ENCODE measurements at places on chromosomes 11 and 22.

DNA sequence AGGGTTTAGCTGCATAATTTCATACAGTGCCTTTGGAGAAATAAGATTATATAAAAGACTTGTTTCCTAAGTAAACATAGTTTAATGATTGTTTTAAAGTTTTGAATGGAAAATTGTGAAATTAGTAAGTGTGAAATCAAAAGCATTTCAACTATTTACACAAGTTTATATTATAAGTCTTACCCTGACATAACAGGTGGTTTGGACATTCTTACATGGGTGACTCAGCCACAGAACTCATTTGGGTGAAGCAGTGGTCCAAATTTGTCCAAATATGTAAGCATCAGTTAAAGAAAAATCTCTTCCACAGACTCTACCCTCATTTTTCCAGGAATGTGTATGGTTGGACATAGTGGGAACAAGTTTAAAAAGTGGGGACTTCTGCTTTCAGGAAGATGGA lies 68.0 kb downstream of the USP47 start:
- DNase-seq: no peak

GRCh38 chr22:39699631-39700360 lies 129.2 kb downstream of the CACNA1I start:
- DNase-seq: no peak

- no peak for DNase-seq
Measured at GRCh38 chr22:22928666-22929380, 41.2 kb downstream of the IGLL5 start.

DNA sequence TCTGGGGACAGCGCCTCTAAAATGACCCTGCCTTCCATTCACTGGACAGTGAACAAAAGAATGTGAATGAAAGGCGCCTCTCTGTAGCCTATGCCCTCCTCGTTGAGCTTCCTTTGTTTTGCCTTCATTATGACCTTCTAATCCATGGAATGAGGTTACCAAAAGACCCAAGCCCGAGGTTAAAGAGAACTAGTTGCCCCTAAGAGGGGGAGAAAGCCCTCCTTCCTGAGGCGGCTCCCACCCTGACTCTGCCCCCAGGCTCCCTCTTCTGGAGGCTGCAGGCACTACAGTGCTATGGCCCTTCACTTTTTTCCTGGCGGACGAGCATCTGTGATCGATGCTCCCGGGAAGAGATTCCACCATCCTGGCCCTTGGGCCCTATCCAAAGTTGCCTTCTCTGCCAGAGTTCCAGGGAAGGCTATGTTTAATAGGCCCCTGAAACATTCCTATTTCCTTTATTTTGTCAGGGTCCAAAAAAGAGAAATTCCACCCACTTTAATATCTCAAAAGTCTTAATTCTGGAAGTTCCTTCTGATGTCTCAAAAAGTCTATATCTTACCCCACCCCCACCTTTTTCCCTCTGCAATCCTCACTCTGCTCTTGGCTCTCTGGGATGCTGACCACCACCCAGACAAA lies 147.3 kb downstream of the FEZ1 start:
- peak; percentile 32 for DNase-seq

GRCh38 chr11:71425409-71425808 lies 22.8 kb downstream of the DHCR7 start:
- DNase-seq: no peak

DNA sequence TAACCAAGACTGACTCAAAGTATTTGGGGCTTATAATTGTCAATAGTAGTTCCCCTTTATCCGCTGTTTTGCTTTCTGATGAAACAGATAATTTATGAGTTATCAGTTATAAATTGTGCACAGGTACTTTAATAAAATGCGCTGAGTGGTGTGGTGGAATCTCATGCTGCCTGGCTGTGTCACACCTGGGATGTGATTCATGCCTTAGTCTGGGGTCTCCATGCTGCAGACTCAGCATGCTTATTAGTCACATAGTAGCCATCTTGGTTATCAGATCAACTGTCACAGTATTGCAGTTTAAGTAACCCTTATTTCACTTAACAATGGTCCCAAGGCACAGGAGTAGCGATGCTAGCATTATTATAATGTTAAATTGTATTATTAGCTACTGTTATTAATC lies 995.2 kb downstream of the NTM start:
- no peak for DNase-seq

DNA sequence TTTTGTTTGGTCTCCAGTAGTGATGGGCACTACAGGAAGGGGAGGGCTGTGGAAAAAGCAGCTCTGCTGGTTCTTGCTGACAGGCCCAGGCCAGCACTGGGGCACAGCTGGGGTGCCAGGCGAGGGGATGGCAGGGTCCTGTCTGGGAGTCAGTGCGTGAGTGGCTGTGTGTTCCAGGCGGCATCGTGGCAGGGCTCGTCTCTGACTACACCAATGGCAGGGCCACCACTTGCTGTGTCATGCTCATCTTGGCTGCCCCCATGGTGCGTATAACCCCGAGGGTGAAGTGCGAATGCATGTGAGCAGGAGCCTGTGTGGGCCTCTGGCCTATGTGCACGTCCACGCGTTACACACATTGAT lies 20.9 kb downstream of the SLC37A2 start:
- no peak for DNase-seq

DNA sequence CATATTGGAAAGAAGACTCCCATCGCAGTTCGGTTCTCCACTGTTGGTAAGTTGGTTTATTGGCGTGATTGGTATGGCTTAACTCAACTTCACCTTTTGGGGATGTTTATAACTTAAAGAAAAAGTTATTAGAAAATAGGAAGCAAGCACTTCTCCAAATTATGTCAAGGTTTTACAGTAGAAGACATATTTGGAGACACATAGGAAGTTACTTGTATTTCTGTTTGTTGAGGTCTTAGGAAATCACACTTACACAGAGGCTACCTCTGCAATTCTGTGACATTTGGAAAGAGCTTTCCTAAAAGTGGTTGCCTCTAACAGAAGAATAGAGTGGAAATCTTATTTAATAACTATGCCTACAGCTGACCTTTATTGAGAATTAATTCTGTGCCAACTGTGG lies 12.3 kb downstream of the CAT start:
- no peak for DNase-seq

- no peak for DNase-seq
Measured at GRCh38 chr11:7167976-7168740, 79.4 kb downstream of the RBMXL2 start.

DNA sequence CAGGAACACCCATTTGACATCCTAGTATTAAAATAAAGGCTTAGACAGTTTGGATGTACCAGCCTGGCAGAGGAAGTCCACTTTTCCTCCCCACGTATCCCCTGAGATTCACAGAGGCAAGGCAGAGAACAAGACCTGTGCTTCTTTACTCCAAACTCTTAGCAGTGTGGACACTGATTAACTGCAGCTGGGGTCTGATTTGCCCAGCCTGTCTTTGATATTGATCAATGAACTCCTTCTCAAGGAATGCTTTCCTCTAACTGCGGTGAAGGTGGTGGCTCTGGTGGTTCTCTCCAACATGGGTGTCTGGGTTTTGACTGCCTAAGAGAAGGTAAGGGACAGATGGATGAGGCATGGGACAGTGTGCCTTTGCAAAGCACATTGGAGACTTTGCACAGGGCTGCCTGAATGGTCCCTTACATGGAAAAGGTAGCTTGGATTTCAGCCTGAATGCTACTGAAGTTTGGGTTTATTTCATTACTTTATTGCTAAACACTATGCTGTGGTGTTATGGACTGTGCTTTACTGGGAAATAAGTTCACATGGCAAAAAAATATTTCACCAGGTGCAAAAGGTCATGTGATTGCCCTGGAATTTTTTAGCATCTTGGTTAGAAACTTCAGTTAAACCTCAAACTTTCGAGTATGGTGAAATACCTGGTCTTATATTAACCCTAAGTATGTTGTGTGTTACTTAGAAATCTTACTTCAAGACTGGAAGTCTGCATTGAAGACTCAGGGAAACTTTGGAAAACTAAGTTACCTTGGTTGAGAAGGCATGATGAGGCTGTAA lies 1.8 kb downstream of the GAS2 start:
- DNase-seq: no peak

DNA sequence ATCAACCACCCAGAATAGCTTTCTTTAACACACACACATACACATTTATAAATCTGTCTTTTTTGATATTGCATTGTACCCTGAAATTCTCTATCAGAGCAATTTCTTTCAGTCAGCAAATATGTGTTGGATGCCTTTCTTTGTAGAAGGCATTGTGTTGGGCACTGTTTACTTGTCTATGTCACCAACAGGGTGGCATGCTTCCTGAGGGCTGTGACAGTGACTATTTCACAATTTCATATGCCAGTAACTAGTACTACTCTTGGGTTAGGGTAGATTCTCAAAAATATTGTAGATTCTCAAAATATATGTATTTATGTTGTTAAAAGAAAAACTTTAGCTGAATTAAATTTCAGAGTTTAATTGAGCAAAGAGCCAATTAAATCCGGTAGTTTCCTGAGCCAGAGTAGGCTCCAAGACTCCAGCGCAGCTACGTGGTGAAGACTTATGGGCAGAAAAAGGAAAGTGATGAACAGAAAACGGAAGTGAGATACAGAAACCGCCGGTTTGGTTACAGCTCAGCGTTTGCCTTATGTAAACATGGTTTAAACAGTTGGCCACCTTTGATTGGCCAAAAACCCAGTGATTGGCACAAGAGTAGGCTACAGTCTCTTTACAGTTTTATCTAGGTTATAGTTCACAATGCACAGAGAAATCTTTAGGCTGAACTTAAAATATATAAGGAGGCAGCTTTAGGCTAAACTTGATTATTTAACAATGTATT lies 723.3 kb downstream of the NTM start:
- DNase-seq: no peak

- no peak for DNase-seq
Measured at GRCh38 chr11:64885367-64886286, 7.2 kb upstream of the EHD1 start.

DNA sequence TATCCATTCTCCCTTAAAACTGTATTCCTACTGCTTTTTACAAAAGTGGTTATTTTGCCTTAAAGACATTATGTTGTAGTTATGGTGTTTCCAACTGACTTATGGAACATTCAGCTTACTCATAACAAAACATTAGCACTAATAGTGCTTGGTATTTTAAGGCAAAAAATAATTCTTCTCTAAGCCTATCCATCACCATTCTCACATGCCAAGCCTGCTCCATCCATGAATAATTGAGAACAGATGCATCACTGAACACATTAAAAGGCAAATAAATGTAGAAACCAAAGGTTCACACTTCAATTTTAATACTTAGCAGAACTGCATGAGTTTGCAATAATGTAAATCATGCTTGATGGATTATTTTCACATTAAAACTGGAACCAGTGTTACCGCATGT lies 42.3 kb upstream of the DDI1 start:
- no peak for DNase-seq

GRCh38 chr11:73980001-73980961 lies 2.4 kb downstream of the UCP2 start:
- peak; percentile 47 for DNase-seq

DNA sequence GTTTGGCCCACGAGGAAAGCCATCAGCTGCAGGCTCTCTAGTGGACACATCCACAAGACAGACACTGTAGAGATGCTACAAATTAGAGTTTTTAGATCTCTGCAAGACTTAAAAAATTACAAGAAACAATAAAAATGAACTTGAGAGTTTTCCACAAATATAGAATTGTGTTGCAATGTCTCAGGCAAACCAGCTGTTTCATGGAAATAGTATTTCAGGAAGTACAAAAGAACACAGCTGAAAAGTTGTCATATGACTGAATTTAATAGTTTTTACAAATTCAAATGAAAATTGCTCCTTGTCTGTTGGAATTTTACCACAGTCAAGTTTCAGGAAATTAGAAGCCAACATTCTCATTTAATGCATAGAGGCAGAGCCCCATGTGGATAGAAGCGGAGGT lies 184.5 kb upstream of the PITPNB start:
- DNase-seq: no peak

Measured in stimulated activated CD4-positive, alpha-beta T cell treated with anti-CD3 and anti-CD28 coated beads, Interleukin-12 subunit alpha, Interleukin-12 subunit beta, amount 100 ng/mL, for 4 hours (primary cell).